ENCODE measurements at places on chromosomes 12 and 14. TPM values are rescaled to one million over a fixed set of nuclear protein-coding genes. Genes with fewer than 3 reads are reported as not detected.

- no peak for DNase-seq
Measured at GRCh38 chr12:76830436-76830835, 48.4 kb downstream of the CSRP2 start.

DNA sequence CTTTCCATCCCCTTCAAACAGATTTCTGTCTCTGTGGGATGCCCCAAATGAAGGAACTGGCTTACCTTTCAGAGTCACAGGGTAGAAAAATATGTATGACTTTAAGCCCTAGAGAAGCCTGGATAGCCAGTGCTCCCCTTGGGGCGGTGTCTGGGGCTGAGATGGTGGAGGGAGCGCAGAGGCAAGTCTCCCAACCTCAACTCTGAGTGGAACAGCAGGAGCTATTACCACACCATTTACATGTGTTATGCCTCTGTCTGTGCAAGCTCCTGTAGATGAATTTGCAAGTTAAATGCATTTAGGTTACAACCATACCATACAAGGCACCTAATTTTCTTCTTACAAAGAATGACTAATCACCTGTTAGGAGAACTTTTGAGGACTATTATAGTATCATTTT lies 50.4 kb upstream of the CLMN start:
- DNase-seq = no peak

DNA sequence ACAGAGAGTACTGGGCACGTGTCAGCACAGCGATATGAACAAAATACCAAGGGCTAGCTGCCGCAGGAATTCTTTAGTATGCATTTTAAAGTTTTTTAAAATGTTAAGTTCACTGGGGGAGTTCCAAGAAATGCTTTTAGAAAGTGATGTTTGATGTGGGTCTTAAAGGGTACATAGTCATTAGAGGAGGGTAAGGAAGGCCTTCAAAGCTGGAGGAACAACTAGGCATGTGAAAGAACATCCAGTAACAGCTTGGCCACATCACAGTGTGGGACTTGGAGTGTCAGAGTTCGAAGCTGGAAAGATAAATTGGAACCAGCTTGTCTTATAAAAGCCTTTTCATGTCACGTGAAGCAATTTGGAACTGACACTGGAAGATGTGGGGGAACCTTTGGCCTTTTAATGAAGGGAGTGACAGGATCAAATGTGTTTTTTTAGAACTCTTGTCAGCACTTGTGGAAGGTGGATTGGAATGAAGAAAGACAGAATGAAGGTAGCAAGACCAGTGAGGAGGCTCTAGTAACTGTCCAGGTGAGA lies 57.7 kb downstream of the WDR20 start:
- DNase-seq = no peak

- no peak for DNase-seq
Measured at GRCh38 chr12:7991535-7991934, 41.0 kb upstream of the FOXJ2 start.

DNA sequence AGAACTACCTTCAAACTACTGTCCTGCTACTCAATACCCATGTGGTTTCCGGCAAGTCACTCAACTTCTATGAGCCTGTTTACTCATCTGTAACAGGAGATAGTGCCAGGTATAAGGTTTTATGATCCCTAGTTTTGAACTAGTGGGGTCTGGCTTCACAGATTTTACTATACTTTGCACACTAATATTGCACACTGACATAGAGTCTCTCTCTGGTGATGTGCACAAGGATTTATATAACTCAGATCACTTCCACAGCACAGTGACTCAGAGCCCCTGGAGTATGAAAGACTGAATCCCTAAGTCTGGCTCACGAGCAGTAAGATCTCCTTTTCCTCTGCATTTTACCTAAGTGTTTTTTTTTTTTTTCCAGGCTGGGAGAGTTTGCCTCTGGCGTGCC lies 69.7 kb upstream of the SLC38A2 start:
- no peak for DNase-seq

DNA sequence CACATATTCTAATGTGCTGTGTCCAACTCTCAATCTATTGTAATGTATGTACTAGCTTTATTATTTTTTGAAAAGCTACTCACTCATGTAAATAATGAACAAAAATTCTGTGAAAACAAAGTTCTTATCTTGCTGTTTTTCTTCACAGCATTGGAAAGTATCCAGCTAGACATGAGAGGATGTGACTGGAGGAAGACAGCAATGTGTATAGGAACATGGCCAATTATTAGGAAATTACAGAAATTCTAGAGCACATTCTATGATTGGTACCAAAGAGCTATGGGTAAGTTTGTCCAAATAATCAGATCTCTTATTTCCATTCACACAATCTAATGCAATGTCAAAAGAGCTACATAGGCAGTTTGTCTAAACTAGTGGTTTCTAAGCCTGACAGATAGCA lies 1100.2 kb downstream of the FSCB start:
- no peak for DNase-seq

- no peak for DNase-seq
Measured at GRCh38 chr12:55060470-55060869, 40.7 kb downstream of the NEUROD4 start.

- DNase-seq = no peak
Measured at GRCh38 chr12:2561367-2561766, 233.4 kb upstream of the FKBP4 start.

- no peak for DNase-seq
Measured at GRCh38 chr14:92987713-92988510, 65.0 kb downstream of the CHGA start.

- no peak for DNase-seq
Measured at GRCh38 chr14:25516838-25517237, 466.9 kb upstream of the STXBP6 start.

DNA sequence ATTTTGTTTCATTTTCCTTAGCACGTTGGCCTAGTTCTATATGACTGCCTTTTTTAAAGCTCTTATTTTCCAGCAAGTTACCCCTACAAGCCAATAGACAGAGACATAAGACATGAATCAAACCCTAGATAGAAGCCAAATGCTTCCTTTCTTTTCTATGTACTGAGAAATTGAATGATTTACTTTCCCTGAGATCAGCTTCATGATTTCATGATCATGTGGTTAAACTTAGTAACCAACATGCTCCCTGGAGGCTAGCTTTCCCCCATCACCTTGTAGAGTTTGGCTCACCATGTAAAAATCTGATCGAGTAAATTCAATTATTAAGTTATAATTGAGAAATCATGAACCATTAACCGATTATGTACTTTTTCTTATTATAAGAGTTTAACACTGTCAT lies 148.1 kb upstream of the LRIG3 start:
- DNase-seq = no peak

The SSPN gene
- total RNA-seq = 25.1 TPM

The KLRC2 gene
- total RNA-seq = 1.8 TPM

The LRTM2 gene
- not detected for total RNA-seq

Measured in stomach (tissue), 19 donors.